ENCODE measurements at places on chromosomes 11 and 22.

GRCh38 chr22:42926104-42926503 is 69.0 kb upstream of the ARFGAP3 start:
- DNase-seq, result no peak

DNA sequence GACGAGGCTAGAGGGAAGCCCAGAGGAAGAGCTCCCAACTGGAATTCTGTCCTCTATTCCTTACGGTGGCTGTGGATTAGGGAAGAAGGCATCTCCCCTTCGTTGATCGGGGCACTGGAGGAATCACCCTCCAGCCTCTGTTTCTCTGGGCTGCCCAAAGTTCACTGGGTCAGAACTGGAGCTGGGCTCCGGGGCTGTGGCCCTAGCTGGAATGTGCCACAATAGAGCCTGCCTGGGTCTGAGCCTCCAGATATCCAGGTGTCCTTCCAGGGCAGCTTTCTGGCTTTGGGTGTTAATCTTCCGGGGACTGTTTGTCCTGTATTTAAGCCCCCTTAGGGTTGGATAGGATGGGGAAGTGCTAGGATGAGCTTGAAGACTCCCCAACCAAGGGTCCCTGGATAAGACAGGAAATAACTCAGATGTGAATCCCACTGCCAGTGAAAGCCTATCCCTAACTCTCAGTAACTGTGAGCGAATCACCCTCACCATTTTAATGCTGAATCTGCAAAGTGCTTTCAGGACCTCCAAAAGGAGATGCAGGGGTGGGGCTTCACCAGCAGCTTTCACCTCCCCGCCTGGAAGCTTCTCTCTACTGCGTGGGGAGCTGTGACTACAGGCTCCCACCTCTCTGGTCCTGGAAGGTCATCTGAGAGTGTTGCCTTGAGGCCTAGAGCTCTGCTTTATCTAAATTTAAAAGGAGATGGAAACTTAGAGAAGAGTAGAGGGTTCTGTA is 9.5 kb downstream of the YPEL4 start:
- DNase-seq, result no peak

GRCh38 chr22:46612341-46612903 is 7.8 kb upstream of the GRAMD4 start:
- no peak for DNase-seq

DNA sequence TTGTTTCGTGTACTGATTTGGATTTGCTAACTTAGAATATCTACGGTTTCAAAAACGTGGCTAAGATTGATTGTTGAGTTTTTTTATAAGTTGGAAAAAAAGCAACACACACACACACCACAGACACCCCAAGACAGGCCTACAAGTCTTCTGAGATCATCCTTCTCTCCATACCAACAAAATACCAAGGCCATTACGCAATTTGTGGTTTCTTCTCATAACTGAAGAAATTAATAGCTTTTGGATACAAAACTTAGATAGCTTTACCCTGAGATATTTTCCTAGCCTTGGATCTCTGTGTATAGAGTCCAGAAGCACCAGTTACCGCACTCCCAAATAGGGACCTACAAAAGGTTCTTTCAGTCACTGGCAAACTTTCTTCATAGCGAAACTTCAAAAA is 113.6 kb downstream of the SIK3 start:
- DNase-seq, result peak; percentile 70

GRCh38 chr11:36192425-36193289 is 96.6 kb downstream of the COMMD9 start:
- DNase-seq, result no peak

DNA sequence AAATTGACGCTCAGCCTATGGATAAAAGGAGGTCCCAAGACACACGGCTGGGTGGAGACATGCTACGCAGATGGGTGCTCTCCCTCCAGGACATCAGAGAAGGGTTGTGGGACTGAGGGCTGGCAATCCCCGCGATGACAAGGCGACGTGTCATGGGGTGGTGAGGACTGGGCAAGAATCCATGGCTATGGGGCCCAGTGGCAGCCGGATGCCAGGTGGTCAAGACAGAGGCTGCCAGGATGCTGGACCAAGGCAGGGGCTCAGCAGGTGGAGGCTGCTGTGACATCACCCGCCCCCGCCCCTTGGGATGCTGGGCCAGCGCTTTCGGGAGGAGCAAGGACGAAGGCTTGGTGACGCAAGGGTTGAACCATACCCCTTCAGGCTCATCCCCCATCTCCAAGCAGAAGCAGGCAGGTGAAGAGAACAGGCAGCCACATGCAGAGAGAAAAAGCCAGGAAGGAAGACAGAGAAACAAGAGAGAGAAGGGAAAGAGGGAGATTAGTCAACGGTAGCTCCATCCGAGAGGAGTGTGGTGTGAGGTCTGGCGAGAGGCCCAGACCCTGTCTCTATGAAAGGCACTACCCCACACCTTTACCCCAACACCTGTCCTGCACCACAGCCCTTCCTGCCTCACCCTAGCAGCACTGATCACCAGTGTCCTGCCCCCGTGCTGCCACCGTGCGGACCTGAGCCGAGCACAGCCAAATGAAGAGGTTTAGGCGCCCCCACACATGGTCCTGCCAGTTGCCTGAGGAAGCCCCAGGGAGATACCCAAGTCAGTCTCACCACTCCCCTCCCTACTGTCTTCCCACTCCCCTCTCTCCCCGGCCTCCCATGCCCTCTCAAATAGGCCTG is 24.1 kb upstream of the RASL10A start:
- no peak for DNase-seq

DNA sequence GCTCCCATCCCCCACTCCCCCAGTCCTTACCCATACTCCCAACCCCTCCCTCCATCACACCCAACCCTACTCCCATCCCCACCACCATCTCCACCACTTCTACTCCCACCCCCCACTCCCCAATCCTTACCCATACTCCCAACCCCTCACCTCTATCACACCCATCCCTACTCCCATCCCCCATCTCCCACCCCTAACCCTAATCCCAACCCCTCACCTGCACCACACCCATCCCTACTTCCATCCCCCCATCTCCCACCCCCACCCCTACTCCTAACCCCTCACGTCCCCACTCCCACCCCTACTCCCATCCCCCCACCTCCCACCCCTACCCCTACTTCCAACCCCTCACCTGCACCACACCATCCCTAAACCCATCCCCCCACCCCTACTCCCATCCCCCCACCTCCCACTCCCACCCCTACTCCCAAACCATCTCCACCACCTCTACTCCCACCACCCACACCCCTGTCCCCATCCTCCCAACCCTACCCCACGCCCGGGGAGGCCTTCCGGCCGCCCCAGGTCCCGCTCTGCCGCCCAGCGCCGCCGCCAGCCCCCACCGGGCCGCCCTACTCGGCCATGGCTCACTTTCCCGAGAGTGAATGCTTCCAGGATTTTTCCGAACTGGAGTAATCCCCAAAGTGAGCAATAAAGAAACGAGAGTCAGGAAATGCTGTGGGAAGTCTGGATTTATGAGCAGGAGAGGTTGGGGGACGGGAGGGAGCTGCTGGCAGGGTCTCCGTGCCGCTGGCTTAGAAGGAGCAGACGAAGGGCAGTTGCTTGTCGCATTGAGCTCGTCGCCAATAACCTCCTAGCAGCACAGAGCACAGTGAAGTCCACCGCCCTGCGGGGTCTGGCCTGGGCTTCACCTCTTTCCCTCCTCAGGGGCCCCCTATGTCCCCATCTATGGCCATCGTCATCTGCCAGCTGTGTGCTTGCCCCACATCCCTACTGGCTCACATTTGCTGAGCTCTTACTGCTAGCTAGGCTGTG is 4.6 kb downstream of the PRG3 start:
- no peak for DNase-seq

GRCh38 chr11:60230681-60231080 is 12.3 kb downstream of the MS4A4E start:
- no peak for DNase-seq

- no peak for DNase-seq
Observed at GRCh38 chr11:122007601-122008071, 108.4 kb downstream of the BLID start.

GRCh38 chr11:115963156-115963555 is 458.9 kb upstream of the CADM1 start:
- DNase-seq, result no peak

DNA sequence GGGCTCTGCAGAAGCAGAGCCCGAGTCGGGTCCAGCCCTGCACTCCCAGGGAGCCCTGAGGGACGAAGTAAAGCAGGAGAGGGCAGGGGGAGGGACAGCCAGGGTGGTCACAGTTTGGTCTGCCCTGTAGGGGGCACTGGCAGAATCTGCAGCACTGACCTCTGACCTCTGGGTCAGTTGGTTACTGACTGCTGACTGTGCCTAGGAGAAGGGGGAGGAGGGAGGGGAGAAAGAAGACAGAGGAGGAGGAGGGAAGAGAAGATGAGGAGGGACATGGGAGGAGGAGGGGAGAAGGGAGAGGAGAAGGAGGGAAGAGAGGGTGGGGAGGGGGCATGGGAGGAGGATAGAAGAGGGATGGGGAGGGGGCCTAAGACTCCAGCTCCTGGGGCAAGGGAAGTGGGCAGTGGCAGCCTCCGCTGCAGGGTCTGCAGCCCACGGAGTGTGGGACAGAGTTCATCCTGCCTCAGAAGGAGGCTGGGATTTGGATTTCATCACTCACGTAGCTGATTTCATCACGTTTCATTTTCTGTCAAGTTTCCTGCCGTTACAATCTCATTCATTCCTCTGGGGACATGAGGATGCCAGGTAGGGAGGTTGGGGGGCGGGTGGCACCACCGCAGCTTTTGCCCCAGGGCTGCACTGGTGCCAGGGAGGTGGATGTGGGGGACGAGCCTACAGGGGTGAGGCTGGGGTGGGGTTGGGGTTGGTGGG is 55.2 kb downstream of the FLRT1 start:
- no peak for DNase-seq

- no peak for DNase-seq
Observed at GRCh38 chr22:22835242-22835641, 52.4 kb upstream of the IGLL5 start.

GRCh38 chr11:125414121-125414520 is 81.9 kb downstream of the FEZ1 start:
- no peak for DNase-seq

DNA sequence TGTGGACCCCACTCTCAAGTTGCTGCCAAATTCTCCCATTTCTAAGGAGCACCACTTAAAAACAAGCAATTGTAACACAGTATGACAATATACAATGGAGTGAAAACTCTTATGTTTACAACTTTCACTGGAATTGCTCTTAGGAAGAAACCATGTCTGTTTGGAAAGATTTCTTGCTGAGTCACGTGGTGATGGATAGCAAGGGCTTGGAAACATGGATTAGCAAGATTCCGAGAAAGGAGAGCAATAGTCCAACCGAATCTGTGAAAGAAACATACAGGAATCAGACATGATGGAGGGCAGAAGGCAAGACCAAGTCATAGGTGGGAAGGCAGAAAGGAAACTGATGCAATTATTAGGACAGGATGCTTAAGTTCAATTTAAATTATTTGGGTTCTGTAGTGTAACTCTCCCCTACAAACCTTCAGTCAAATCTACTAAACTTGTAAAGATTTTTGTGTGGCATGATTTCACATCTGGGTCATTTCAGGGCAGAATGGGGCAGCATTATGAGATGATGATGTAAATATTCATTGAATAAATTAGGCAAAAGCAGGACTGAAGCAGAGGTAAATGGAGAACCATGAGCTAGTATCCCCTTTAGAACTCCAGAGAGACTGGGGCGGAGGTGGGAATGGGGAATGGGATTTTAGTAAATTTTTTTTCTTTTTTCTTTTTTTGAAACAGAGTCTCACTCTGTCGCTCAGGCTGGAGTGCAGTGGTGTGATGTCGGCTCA is 27.8 kb upstream of the THY1 start:
- DNase-seq, result no peak

DNA sequence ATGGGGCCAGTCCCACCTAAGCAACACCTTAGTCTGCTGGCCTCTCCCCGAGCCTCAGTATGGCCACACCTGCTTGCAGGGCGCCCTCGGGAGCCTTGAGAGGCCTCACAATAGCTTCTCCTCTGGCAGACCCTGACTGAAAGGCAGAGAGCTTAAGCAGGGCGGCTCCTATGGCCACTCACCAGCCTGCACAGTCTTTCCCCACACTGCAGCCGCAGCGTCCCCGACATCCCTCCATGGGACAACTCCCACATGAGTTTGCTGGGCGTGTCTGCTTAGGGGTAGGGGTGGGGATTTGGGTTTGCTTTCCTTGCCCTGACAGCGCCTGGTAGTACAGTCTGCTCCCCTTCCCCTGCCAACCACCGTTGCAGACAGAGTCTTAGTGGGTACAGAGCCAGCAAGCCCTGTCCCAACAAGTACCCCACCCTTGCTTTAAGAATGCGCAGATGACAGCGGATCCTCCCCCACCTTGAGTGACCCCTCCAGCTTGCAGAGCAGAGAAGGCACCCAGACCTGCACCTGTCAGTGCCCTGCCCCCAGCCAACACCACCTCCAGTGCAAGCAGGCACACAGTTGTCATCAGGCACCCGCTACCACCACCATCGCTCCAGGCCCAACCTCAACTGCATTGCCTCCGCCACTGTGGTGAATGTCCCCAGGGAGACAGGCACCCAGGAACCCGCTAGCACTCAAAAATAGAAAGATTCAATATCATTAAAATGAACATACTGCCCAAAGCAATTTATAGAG is 413.8 kb upstream of the ARHGAP42 start:
- no peak for DNase-seq

- no peak for DNase-seq
Observed at GRCh38 chr11:8287703-8288102, 24.0 kb upstream of the LMO1 start.

DNA sequence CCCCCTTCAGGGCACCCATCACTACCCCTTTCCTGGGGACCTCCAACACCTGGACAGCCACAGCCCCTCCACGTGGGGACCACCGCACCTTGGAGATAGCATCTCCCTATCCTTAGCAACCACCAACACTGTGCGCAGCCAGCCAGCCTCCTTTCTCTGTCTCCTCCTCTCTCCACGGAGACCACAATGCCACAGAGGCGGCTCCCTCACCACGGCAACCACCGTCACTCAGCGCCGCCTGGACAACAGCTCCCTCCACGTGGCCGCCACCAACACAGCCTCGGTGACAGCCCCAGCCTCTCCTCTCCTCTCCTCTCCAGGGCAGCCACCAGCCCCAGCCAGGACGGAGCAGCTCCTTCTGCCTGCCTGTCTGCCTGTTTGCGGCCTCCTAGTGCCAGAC is 10.5 kb downstream of the ELFN2 start:
- no peak for DNase-seq

- DNase-seq, result no peak
Observed at GRCh38 chr22:36409911-36410756, 22.4 kb upstream of the MYH9 start.

GRCh38 chr22:41361716-41362310 is 19.9 kb upstream of the TEF start:
- DNase-seq, result no peak

DNA sequence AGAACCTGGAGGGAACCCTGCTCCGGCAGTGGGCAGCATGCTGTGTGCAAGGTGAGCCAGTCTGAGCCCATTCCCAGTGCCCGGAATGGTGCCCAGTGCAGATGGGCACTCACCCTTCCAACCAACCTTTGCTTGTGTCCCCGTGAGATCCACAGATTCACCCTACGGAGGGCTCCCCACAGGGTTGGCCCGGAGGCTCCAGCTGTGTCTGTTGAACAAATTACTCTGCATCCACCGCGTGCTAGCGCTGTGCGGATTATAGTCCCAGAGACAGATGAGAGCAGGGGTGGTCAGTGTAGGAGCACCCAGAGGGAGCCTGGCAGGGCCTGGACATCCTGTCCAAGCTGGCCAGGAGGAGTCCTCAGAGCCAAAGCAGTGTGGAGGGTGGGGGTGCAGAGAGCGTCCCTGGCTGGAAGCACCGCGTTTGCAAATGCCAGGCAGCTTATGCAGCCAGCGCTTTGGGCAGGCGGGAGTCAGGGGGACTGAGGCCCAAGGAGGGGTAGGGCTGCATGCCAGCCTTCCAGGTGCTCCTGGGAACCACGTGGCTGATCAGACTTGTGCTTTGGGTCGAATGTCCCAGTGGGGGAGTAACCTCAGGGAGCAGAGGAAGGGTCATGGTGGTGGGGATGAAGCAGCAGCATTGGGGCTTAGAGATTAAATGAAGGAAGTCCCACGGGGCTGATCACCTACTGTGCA is 80.5 kb downstream of the KCNQ1 start:
- DNase-seq, result no peak

All from HS-27A (cell line).